Karpas-422 (cell line): ENCODE measurements at places on chromosomes 7 and 10.

- DNase-seq = peak; percentile 71
These were observed 36.7 kb upstream of the PRPS1L1 start for GRCh38 chr7:18064242-18064838.

GRCh38 chr10:59801171-59801570, 47.9 kb upstream of the MRLN start:
- no peak for DNase-seq

DNA sequence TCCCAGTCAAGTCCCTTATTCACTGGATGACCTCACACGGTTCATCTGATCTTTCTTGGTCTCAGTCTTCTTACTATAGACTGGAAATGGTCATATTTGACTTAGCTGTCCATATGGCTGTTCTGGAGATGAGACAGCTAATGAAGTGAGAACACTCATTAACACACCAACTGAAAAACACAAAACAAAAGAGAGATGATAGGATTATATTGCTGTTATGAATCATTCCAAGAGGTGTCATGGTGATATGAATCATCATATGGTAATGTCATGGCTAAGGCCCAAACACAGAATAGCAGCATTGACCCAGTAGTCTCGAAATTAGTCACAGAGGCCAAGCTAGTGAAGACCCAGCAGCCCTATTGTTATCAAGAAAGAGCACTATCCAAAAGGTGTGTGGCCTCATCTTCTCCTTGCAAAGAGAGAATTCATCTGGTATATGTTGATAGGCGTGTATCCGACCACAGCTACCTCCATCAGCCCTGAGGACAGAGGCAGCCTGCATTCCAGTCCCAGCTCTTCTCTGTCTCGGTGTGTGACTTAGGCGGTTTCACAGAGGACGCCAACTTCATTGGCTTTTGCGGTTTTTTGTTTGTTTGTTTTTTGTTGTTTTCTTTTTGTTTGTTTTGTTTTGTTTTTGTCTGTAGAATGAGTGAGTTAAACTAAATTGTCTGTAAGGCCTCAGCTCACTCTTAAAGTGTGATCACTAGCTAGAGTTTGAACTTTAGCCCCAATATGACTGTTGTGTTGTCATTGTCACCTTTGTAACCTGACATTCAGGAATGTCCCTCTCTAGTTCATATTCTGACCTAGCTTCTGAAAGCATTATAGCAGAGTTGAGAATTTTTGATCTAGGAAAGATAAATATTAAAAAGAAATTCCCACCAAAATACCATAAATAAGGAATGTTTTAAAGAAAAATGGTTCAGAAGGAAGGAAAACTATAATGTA, 97.4 kb upstream of the PDCD4 start:
- DNase-seq = no peak

GRCh38 chr7:57404967-57405421, 45.0 kb upstream of the ZNF716 start:
- DNase-seq = no peak

DNA sequence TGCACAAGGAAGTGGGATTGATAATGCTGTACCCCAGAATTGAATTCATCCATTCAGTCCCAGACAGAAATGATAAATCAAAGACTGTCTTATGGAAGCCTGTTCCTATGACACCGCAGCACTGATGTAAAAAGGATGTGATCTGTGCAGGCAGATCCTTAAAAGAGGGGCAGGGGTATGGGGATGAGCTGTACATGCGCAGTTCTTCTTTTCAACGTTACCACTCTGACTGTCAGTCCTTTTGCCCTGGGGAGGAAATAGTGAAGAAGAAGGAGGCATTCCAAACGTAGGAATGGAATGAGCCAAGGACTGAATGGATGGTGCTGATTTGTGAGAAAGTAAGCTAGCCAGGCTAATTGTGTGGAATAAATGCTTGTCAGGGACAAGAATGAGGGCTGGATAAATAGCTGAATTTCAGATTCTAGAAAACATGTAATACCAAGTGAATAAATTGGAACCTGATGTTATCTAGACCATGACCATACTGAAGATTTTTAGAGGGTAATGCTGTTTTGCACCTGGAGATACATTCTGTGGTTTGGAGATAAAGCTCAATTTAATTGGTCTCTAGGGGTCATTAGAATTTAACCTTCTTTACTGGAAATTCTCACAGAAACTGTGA, 509.3 kb downstream of the SORCS3 start:
- no peak for DNase-seq
